ENCODE measurements at places on chromosomes 2 and 18.

GRCh38 chr2:143839456-143839855 lies 680.5 kb downstream of the ZEB2 start:
- no peak for DNase-seq

- DNase-seq, result no peak
These were observed 58.8 kb downstream of the MFSD6 start for GRCh38 chr2:190466819-190467446.

GRCh38 chr18:31857526-31858106 lies 85.3 kb downstream of the TRAPPC8 start:
- DNase-seq, result no peak

DNA sequence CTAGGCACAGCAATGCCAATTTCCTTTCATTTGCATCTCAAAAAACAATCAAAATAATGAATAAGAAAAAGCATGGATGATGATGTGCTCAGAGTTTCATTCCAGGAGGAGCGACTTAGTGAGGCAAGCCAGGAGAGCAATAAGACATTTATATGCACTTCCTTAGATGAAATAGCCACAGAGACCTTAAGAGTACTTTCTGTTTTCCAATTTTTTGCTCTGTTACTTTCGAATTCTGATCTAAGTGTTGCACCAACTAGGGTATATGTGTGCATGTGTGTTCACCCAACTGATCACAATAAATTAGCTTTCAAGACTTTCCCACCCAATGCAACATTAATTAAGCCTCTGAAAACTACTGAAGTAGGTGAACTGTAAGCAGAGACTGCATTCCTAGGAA lies 709 bp downstream of the RAB27B start:
- DNase-seq, result no peak

GRCh38 chr2:88868861-88869260 lies 177.4 kb downstream of the RPIA start:
- DNase-seq, result no peak

- no peak for DNase-seq
These were observed 7.3 kb upstream of the PTPRM start for GRCh38 chr18:7559709-7560319.

DNA sequence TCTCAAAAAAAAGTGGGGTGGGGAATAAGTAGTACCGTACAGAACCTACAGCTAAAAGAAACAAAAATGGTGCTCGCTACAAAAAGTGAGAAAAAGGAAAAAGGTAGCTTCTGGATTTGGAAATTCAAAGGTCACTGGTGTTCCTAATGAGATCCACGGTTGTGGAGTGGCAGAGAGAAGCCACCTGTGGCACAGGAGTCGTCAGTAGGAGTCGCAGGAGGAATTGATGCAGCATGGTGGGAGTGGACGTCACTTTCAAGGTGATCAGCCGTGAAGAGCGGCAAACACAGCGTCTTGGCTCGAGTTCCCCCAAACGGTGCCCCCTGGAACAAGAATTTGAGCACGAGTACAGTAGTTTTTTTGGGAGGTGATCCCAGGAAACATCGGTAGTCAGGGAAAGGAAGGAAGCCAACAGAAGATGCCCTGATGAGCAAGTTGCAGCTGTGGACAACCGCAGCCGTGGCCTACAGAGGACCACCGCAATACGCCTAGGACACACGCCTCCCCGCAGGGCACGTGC lies 1.4 kb upstream of the TTL start:
- no peak for DNase-seq

- DNase-seq, result no peak
These were observed 90.5 kb downstream of the INHBB start for GRCh38 chr2:120436460-120436739.

DNA sequence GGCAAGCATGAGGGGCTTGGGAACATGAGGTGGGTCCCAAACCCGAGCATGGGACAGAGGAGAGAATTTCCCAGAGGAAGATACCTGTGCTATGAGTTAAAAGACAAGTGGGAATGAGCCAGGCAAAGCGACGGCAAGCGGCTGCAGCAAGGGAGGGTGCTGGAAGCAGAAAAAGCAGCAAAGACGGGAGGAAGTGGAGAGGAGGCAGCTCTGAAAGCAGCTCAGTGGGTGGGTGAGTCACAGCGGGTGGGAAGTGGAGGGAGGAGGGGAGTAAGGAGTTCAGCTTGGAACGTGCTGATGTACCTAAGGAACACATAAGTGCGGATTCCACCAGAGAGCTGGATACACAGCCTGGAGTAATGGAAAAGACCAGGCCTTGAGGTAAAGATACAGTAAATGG lies 41.4 kb downstream of the THUMPD2 start:
- DNase-seq, result peak; percentile 22

DNA sequence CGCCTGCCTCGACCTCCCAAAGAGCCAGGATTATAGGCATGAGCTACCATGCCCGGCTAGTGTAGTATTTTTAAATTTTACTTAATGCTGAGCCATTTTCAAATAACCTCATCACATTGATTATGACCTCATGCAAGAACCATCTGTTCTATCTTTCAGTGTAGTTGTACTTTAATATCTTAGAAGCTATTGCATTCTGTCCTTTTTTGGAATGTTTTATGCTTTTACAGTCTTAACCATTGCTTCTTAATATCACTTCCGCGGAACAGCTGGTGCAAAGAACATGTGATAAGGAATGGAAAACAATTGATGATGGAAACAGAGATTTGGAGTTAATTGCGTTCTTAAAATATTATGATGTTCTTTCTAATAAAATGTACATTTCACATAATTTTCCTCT lies 2.7 kb downstream of the GEN1 start:
- DNase-seq, result no peak

- DNase-seq, result no peak
These were observed 87.3 kb downstream of the ACOXL start for GRCh38 chr2:110819711-110820110.

- no peak for DNase-seq
These were observed 91.0 kb downstream of the ICA1L start for GRCh38 chr2:202780514-202781021.

GRCh38 chr2:240759459-240759858 lies 60.6 kb downstream of the KIF1A start:
- peak; percentile 45 for DNase-seq

DNA sequence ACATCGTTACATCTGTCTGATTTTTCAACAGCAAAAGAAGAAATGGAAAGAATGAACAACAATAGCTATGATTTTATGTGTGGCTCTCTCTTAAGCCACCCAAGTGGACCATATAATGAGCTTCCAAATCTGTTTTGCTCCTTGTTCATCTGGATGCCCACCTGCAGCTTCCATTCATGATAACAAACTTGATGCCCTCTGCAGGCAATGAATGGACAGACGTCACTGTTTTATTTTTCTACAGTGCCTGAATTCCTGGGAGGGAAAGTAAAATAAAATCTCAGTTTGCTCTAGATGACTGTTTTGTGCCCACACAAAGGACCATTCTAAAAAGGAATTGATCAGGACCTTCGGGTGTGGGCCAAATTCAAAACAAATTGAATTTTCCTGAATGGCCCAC lies 5.0 kb downstream of the MREG start:
- DNase-seq, result no peak

GRCh38 chr2:229340086-229340760 lies 69.1 kb upstream of the PID1 start:
- DNase-seq, result peak; percentile 65

GRCh38 chr18:49743117-49743567 lies 70.2 kb downstream of the ACAA2 start:
- DNase-seq, result no peak

DNA sequence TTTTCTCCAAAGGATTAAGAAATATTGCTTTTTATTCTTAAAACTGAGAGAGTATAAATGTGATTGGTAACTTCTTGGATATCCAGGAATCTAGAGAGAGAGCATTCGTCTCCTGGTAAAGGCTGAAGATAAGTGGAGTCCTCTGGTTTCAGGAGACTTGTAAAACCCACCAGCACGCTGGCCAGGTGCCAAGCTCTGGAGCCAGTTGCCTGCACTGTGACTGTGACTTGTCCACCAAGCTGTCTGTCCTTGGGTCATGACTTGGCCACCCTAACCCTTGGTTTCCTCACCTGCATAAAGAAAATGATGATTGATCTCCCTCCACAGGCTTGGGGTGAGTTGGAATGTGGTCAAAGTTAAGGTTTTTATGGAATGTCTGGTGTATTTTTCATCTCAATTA lies 185.4 kb upstream of the NCKAP5 start:
- no peak for DNase-seq

DNA sequence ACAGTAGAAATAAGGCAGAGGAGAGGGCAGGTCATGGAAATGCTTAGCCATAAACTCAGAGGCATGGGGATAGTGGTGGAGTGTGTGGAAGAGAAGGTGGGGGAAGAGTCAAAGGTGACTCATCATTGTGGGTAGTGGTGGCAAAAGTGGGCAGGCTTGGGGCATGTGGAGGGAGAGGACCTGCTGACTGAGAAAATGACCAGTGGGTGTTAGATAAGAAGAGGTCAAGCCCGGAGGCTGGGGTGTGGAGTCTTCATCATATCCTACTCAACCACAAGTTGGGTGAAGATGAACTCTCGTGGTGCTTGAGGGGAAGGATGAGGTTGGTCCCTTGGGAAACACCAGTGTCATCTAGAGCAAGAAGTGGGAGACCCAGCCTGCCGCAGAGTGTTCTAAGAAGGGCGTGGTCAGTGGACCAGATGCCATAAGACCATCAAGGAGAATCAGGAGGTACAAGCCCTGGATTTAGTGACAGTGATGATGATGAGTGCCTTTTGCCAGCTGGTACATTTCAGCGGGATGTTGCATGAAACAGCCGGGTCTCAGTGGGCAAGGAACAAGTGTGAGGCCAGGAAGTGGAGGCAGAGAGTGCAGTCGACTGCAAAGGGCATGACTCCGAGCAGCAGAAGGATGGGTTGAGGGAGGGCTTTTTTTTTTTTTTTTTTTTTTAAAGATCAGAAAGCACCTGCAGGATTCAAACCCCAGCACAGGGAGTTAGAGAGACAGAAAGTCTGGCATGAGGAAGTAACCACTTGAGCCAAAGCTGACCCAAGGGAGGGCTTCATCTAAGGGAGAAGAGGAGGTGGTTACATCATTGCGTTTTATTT lies 122.6 kb upstream of the SPRED2 start:
- DNase-seq, result peak; percentile 86
